ENCODE measurements at places on chromosomes 3 and 15.

DNA sequence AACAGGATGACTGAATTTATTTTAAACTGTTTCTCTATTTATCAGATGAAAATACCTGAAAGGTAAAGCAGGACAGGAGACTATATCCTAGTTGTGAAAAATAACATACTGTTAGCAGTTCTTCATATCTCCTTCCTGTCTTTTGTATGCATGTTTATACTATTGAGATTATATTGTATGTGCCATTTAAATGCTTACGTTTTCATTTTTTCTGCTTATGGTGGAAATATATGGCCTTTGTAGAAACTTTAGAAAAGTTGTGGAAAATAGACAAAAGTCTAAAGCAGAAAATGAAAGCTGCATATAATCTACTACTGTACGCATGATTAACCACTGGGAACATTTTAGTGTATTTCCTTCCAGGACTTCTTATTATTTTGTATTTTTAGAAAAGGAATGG is 2.1 kb upstream of the PPM1L start:
- no peak for DNase-seq

- no peak for DNase-seq
These were observed 549.0 kb downstream of the EPHA3 start for GRCh38 chr3:89656388-89656787.

DNA sequence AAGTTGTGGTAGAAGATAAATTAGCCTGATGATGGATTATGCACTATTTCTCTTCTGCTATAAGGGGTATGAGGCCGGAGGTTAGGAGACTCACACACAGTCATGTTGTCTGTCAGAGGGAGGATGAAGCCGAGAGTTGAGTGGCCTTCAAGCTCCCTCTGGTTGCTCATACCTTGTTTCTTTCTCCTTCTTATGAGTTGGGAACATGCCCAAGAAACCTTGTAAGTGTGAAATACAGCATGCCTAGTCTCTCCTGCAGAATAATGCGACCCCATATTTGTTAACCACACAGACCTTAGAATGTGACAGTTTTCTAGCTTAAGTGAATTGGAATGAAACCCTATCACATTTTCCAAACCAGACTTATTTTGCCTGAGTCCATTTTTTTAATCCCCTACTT is 366.7 kb downstream of the PTPRG start:
- DNase-seq = no peak

GRCh38 chr15:40534371-40534770 is 30.5 kb downstream of the CCDC32 start:
- no peak for DNase-seq

GRCh38 chr3:133896002-133896761 is 500 bp upstream of the RAB6B start:
- no peak for DNase-seq

DNA sequence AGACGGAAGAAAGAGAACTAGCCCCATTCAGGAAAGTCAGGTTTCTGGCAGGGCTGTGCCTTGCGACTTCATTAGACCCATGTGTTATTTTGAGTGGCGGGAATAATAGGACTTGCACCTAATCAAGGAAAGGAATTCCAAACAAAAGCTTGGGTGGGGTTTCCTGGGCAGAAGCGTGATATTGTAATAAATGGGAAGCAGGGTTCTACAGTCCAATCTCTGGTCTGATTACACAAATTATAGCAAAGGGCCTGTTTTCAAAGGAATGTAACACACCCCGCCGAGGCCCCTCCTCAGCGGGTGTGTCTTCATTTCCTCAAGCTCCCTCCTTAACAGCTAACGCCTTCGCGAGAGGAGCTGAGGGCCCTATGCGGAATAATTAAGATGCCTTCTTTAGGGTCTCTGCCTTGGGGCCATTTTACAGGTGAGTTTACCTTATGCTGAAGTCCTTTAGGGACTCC is 396.0 kb upstream of the C2CD4B start:
- no peak for DNase-seq

DNA sequence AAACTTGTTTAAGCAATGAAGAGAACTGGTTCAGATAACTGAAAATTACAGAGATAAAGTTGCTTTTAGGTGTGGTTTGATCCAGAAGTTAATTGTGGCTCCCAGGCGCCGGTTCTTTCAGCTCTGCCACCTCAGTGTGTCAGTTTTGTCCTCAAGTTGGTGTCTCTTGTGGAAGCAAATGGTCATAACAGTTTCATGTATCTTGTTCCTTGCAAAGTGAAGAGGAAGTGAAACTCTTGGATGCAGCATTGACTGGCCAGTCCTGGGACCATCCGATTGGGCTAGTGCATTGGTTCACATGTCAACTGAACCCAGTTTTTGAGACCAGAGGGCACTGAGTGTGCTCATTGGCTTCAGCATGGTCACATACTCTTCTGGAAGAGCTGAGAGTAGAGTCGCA is 181.4 kb upstream of the GRM7 start:
- no peak for DNase-seq

DNA sequence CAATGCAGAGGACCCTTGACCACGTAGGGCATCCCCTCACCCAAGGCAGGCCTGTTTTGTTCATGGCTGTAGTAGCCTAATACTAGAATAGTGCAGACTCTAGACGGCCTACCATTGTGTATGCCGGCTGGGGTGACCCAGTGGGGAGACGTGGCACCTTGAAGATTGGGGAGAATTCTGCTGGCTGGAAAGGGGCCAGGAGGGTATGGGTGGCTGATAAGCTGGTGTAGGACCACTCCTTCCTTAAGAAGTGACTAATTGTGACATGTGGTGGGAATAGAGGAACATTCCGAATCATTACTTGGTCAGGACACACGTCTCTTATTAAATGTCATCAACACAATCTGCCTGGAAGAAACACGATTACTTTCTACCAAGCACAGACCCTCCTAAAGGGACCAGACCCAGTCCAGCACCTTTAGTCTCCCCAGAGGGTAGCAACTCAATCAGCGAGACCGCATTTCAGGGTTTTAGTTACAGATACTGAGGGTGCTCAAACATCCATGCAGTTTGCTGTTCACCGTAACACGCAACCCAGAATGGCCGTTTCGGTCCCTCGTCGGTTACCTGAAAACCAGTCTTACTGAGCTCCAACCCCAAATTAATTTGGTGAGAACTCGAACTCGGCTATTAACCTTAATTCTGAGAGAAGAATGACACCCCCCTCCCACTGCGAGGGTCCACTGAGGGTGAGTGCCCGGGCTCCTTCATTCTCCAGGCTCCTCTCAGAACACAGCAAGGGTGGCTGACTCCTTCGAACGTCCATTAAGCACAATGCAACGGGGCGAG is 1.6 kb upstream of the KLF13 start:
- no peak for DNase-seq

- no peak for DNase-seq
These were observed 135.3 kb downstream of the CHL1 start for GRCh38 chr3:331881-332280.

DNA sequence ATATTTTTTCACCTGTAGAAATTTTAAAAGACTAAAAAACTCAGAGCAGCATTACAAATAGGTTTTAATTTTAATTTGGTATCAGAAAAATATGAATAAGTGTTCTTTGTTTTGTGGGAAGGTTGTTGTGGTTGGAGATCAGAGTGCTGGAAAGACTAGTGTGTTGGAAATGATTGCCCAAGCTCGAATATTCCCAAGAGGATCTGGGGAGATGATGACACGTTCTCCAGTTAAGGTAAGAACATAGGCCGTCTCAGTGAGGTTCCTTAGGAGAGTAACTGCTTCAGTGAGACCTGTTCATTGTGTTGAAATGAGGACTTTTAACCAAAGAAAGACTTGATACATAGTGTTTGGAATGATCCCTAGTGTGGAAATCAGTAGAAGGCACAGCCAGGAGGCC is 44.8 kb downstream of the OPA1 start:
- DNase-seq = no peak

DNA sequence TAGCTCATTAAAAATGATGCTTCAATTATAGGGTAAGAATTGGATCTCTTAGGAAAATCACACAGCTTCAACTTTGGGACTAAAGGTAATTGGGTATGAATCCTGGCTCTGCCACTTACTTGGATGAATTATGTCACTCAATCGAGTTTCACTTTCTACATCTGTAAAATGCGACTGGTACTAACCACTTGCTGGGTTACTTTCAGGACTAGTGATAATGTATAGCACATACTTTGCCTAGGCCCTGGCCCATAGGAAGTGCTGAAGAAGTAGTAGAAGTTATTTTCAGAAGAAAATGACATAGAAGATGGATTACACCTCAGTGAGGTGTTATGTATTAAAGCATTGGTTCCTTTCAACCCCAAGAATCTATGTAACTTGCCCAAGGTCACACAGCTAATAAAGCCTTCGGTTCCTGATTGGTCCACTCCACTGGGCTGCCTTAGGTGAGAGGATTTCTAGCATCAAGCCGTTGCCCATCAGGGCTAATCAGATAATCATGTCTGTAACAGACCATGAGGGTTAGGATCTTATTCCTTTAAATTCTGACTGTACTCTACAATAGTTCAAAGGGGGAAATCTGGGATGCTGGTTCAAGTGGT is 29.4 kb upstream of the AP4E1 start:
- DNase-seq = no peak

GRCh38 chr3:73868688-73869315 is 244.1 kb upstream of the PDZRN3 start:
- no peak for DNase-seq

DNA sequence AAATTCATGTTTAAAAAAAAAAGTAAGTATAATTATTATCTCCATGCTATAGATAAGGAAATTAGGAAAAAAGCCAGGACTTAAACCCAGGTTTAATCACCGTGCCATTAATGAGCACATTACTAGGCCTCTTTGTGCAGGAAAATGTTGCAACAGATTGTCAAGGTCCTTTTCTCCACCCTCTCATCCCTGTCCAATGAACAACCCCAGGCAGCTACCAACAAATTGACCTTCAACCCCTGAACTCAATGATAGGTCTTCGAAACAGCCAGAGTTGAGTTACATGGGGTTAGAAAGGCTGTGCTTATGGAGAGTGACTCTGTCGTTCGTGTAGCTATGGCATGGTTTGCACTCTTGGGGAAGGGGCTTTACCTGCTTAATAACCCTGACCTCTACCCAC is 84.2 kb upstream of the CTNNB1 start:
- DNase-seq = no peak

DNA sequence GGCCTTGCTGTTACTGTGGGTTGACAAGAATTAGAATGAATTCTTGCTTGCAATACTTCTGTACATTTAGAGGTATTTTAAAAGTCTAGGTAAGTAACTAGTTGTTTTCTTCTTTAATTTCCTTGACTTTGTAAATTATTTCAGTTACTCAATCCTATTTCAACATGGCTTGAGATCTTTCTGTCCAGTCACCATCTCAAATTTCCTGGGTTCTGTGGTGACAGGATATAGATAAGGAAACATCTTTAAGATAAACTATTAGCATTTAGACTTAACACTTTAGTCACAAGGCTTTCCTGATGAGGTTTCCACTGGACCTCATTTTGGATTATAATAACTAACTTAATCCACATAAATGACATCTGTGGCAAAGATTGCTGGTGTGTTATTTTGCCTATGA is 195.9 kb upstream of the DPH6 start:
- no peak for DNase-seq

GRCh38 chr3:158522221-158523136 is 48.5 kb upstream of the MLF1 start:
- no peak for DNase-seq

- no peak for DNase-seq
These were observed 380.5 kb upstream of the TPRG1 start for GRCh38 chr3:188791311-188791710.

- no peak for DNase-seq
These were observed 21.4 kb upstream of the MCF2L2 start for GRCh38 chr3:183449791-183450190.

- no peak for DNase-seq
These were observed 1.4 kb downstream of the ACTC1 start for GRCh38 chr15:34793901-34794300.

- no peak for DNase-seq
These were observed 1233.4 kb downstream of the ROBO2 start for GRCh38 chr3:78273326-78273725.

DNA sequence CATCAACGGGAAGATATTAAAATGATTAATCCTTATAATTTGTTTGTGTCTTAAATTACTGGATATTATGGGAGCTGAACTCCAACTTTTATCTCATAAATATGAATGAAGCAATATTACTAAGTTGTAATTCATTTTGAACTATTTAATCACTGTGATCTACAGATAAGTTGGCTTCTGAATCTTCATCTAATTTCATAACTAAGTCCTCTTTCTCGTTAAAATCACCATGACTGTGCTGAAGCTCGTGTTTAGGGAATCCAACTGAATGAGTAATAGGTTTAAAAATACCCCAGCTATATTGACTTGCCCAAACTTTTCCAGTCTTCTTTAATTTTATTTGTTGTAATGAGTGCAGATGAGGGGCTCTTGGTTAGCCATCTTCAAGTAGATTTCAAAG is 14.1 kb downstream of the MDFIC2 start:
- DNase-seq = no peak

- no peak for DNase-seq
These were observed 48.3 kb upstream of the CTDSPL start for GRCh38 chr3:37813403-37813802.

DNA sequence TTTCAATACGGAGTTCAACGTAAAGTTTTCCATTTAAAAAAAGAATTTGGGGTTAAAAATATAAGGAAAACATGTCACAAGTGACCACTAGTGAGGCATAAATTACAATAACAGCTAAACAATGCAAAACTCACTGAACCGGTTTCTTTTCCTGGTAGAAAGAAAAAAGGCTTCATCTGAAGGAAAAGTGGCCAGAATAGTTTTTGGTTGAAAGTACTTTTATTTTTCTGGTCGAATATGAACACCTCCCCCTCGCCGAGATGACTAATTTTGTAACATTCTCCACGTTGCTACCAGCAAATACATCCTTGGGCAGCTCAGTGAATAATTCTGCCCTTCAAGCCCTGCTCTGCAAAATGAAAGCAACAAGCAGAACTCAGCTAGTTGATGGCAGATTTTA is 3.9 kb upstream of the SRGAP3 start:
- no peak for DNase-seq

DNA sequence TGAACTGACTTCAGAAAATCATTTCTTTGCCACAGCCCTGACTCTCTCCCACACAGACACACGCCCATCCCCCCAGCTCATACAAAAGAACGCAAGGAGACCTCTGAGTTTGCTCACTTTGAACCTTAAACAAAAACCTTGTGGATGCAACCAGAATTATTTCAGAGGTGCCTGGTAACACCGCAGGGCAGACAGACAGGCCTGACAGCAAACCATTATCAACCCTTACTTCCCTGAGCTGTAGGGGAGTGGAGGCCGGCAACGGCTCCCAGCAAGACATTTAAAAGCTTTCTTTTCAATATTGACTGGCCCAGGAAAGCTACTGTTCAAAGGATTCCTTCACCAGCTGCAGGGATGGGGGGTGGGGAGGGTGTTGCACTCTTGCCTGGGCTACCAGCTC is 2.0 kb upstream of the EFCC1 start:
- no peak for DNase-seq

DNA sequence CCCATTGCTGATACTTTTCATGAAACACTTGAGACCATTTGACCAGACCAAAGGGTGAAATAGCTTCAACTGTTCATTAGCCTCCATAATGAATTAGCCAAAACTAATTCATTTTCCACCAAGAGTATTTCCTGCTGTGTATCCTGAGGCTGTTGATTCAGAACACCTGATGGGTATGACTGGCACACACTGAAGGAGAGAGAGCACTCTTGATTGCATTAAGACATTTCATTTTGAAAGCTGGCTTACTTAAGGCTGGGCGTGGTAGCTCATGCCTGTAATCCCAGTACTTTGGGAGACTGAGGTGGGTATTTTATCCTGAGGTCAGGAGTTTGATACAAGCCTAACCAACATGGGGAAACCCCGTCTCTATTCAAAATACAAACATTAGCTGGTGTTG is 175.6 kb downstream of the AGBL1 start:
- DNase-seq = no peak

- DNase-seq = no peak
These were observed 9.4 kb downstream of the PTPRG start for GRCh38 chr3:61570813-61571212.

GRCh38 chr3:139187648-139188047 is 143.0 kb upstream of the PRR23C start:
- no peak for DNase-seq

Data from activated T-helper 1 cell treated with anti-CD3 and anti-CD28 coated beads, Interleukin-2, amount 50 U/mL, for 16 hours (primary cell).